ENCODE measurements at places on chromosomes 3 and 15.

- DNase-seq, result no peak
Observed at GRCh38 chr3:9721700-9722060, 9.9 kb upstream of the BRPF1 start.

GRCh38 chr3:13110678-13111116 lies 37.5 kb upstream of the IQSEC1 start:
- DNase-seq, result no peak

GRCh38 chr3:127929818-127930413 lies 14.9 kb downstream of the KBTBD12 start:
- DNase-seq, result no peak

- no peak for DNase-seq
Observed at GRCh38 chr3:76753599-76753998, 286.3 kb upstream of the ROBO2 start.

- DNase-seq, result no peak
Observed at GRCh38 chr3:168040607-168041208, 55.0 kb downstream of the GOLIM4 start.

DNA sequence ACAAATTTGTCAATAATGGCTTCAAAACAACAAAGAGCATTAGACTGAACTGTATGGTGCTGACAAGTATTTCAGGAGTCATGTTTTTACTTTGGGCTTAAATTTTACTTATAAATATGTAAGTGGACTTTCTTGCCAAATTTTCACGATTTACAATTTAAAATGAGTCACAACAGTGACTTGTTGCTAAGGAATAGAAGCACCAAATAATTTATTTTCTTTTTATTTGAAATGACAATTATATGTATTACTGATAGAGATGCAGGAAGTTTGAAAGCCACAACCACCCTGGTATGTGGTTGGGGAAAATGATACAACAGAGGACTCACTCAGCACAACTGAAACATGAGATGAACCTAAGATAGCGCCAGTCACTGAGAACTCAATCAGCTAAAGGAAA lies 90.3 kb downstream of the FMN1 start:
- no peak for DNase-seq

- DNase-seq, result no peak
Observed at GRCh38 chr3:167918008-167918596, 177.6 kb downstream of the GOLIM4 start.

- DNase-seq, result no peak
Observed at GRCh38 chr3:32421185-32421584, 29.5 kb downstream of the CMTM7 start.

- no peak for DNase-seq
Observed at GRCh38 chr3:130738241-130738640, 8.4 kb downstream of the PIK3R4 start.

GRCh38 chr3:187801152-187801551 lies 55.9 kb upstream of the BCL6 start:
- no peak for DNase-seq

GRCh38 chr15:51494411-51495314 lies 127.9 kb downstream of the DMXL2 start:
- DNase-seq, result no peak

- no peak for DNase-seq
Observed at GRCh38 chr3:93969443-93969842, 4.3 kb downstream of the PROS1 start.

DNA sequence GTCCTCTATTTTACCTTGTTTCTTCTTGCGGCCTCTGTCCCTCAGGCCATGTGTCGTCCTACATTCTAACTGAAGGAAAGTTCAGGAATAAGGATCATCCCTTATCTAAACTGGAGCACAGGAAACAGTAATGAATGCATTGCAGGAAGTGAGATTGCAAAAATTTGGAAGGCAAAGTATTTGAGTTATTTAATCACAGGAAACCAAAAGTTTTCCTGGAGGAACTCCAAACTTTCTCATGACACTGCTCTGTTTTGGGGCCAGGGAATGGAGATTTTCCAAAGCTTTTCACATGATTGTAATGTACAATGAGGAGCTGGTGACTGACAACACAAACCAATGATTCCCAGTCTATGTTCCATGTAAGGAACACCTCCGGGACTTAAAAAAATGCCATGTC lies 57.8 kb upstream of the PLSCR4 start:
- no peak for DNase-seq

DNA sequence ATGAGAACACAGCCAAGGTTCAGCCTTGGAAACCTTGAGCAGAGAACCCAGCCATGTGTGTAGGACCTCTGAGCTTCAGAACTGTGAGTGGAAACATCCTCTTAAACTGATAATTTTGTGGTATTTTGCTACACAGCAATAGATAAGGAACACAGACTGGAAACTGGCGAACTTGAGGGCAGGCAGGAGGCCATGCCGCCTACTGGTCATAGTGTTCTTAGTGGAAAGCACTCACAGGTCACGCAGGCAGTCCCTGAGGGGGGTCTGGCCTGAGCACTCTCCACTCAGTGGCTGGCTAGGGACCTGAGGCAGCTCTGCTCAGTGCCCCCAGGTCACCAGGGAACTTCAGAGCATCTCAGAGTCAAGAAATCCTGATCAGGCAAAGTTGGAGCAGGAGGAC lies 9.7 kb upstream of the XIRP1 start:
- DNase-seq, result no peak

DNA sequence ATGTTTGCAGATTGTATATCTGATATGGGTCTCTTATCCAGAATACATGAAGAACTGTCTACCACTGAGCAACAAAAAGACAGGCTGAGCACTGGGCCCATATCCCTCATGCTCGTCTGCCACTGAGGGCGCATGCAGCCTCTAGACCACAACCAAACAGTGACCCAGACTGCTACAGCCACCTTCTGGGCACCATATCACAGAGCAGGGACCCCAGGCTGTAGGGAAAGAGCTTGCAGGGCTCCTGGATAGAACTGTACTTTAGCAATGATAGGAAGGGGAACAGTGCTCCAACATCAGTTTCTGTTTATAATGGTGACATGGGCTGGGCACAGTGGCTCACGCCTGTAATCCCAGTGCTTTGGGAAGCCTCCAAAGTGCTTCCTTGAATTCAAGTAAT lies 40.2 kb upstream of the TMEM87A start:
- DNase-seq, result no peak

- no peak for DNase-seq
Observed at GRCh38 chr3:58254144-58254543, 16.6 kb downstream of the ABHD6 start.

DNA sequence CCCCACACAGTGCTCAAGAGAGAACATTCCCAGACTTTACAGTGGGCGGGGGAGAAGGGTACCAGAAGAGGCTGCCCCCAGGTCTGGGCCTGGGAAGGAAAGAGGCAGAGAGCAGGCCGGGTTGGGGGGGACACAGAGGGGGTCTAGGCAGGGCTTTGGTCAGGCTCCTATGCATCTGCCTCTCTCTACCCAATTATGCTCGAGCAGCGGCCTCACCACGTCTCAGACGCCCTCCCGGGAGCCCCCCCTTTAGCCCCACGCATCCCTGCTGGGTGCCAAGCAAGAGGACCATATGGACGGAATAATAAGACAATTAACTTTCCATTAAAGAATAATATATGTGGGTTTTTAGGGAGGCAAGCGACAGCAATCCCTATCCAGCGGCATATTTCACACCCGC lies 32.8 kb downstream of the CACNA2D2 start:
- no peak for DNase-seq

- no peak for DNase-seq
Observed at GRCh38 chr3:143416229-143416628, 296.7 kb downstream of the CHST2 start.

- no peak for DNase-seq
Observed at GRCh38 chr3:184717399-184717983, 5.6 kb upstream of the MAGEF1 start.

DNA sequence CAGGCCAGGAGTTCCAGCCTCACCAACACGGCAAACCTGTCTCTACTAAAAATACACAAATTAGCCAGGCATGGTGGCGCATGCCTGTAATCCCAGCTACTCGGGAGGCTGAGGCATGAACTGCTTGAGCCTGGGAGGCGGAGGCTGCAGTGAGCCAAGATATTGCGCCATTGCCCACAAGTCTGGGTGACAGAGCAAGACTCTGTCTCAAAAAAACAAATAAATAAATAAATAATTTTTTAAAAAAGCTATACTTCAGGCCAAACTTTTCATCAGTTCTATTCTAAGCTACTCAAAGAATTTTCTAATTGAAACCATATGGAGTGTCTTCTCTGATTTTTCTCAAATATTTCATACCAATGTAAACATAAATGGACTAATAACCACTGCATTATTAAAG lies 43.5 kb downstream of the PHC3 start:
- no peak for DNase-seq

- DNase-seq, result no peak
Observed at GRCh38 chr3:74463515-74463914, 150.9 kb downstream of the CNTN3 start.

DNA sequence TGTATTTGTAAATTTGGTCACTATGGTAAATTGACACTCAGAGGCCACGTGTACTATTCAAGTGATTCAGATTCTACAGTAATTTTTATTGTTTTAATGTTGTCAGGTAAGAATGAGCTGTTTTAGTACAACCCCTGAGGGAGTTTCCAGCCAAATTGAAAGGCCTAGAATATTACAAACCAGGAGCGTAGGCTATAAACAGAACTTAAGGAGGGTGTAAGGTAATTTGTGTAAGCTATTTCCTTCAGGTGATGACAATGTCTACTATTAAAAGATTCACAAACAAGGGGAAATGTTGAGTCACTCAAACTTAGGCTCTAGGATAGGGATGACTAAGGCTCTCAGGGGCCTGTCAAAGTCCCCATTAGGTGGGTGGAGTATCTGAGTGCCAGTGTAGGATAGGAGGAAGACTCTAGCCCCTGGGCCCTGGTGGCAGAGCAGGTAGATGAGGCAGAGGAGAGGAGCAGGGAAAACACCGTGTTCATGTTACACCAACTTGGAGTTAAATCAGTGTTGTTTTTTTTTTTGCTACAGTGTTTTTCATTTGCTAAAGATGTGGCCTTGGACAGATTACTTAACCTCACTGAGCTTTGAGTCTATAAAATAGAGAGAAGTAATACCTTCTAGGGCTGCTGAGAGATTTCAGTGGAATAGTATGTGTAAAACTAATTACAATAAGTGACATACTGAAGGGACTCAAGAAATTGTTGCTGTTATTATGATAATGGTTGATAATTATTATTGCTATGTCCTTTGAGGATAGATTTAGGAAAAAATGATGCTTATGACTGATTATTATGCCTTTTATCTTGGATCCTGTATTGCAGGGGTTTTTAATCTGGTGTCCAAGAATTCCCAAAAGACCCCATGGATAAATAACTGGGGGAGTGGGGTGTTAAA lies 10.3 kb downstream of the TM4SF1 start:
- no peak for DNase-seq

DNA sequence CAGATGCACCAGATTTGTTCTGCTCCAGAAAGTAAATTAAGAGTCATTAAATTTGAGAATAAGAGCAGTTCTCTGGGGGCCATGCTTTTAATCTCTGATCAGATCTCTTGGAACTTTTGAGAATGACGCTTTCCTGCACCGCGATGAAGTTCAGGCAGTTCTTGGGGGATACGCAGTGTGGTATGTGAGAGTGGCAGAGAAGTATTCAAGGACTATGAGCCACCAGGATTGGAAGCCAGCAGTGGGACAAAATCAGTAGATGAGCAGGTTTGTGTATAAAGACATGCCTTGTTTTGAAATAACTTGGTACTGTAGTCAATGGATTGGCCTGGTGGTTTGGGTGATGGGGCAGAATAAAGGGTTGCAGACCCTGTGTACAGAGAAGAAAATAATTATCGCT lies 483.6 kb downstream of the ERC2 start:
- no peak for DNase-seq

- DNase-seq, result no peak
Observed at GRCh38 chr3:73571238-73571794, 53.4 kb downstream of the PDZRN3 start.

GRCh38 chr15:101014921-101015841 lies 96.0 kb downstream of the LRRK1 start:
- peak; percentile 47 for DNase-seq

DNA sequence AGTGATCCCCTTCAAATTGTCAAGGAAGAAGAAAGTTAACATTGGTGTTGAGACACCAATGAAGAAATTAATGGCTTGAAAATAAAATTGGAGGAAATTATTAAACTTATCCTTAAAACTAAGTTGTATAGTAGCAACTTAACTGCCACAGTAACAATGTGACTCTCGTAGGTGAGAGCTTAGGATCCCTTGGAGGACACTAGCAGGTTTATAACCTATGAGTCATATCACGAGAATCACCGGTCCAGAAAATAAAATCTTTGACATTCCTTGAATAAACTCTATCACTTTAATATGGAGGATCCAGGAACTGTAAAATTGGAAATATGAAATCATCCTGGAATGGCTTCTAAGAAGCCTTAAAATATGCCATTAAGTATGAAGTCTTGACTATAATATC lies 2.1 kb downstream of the GHSR start:
- DNase-seq, result no peak

DNA sequence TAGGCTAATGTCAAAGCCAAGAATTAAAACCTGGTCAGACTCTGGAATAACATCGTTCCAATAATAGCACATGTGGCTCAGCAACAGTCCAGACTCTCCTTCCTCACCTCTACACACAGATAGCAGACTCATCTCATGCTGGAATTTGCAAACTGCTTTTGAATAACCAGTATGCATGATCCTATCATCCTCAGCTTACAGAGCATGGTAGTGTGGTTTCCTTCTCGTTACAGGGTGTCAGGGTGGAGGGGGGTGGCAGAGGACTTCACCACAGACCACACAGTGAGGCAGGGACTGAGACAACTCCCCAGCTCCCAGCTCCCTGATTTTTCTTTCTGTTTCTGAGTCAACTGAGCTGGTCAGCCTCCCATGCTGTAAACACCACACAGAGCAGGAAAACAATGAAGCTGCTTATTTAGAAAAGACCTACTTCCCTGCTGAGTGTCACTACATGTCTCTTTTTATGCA lies 101.6 kb downstream of the RPL22L1 start:
- no peak for DNase-seq

DNA sequence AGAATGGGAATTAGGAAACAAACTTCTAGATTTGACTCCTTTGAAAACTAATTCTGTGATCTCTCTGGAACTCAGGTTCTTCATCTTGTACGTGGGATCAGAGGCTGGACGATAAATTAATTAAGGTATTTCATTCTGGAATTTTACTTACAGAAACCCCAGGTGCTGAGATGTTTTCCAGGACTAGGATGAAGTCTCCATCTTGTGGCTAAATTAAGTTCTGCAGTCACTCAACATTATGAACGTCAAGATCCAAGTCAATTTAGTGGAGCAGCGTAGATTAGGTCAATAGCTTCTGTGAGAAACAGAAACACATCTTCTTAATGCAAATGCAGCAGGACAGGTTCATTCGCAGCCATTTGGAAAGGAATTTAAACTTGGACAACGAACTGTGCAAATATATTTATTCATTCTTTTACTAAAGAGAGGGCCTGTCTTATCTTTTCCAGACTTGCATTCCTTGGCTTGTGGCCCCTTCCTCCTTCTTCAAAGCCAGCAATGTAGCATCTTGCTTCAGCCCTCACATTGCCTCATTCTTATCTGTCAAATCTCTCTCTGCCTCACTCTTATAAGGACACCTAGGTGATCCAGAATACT lies 26.7 kb upstream of the TMC3 start:
- DNase-seq, result no peak
